ENCODE measurements at places on chromosomes 3 and 15.

GRCh38 chr3:22947851-22948250, 255.3 kb upstream of the UBE2E2 start:
- DNase-seq, result no peak

GRCh38 chr3:54520060-54520459, 397.7 kb downstream of the CACNA2D3 start:
- DNase-seq, result no peak

- DNase-seq, result no peak
Measured at GRCh38 chr15:100221471-100222348, 120.1 kb downstream of the ADAMTS17 start.

- no peak for DNase-seq
Measured at GRCh38 chr3:59737241-59737640, 687.4 kb upstream of the CFAP20DC start.

DNA sequence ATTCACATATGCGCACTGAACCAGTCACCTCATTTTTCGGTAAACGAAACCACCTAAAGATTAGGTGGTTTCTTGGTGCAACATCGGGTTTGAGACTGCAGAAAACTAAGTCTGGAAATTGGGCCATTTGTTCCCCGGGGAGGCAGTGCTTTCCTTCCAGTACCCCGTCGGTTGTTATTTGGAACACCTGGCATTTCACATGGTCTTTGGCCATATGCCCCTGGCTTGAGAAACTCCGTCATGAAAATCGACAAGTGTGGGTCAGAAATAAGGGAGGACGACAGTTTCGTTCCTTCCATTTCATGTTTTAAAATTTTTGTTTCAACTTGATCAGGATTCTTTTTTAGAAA, 544 bp upstream of the GATM start:
- no peak for DNase-seq

GRCh38 chr3:146468234-146468633, 1.1 kb downstream of the PLSCR2 start:
- DNase-seq, result no peak

DNA sequence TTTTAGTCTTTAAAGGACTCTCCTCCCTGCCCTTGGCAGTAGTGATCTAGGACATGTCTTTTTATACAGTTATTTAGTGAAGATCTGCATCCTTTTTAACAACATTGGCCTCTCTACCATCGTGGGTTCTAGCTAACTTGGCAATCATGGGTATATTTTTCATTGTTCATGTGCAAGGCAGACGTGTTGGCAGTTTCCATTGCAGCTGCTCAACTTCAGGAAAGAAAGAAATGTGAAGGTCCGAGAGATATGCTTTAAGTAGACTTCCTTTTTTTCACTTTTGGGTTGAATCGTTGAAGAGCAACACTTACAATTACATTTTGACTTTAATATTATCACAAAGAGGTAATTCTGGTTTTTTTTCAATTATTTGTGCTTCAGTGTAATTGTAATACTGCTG, 172.6 kb downstream of the SATB1 start:
- DNase-seq, result no peak

GRCh38 chr3:27145719-27146118, 223.5 kb downstream of the NEK10 start:
- DNase-seq, result no peak

GRCh38 chr3:122576174-122576940, 1.1 kb upstream of the PARP15 start:
- DNase-seq, result no peak

DNA sequence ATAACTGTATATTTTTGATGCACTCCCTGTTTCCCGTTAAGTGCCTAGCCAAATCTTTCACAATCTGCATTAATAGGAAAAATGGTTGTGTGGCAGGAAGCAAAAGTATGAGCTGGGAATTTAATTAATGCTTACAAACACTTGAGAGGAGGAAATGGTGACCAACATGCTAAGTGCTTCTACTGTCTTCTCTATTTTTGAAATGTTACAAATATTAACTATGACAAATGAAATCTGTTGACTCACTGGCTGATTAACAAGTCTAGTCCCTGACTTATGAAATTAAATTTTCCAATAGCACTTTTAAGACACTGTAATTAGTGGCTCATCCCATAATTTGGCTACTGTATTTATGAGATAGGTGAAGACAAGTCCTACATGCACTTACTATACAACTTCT, 446.9 kb upstream of the DPPA4 start:
- no peak for DNase-seq

DNA sequence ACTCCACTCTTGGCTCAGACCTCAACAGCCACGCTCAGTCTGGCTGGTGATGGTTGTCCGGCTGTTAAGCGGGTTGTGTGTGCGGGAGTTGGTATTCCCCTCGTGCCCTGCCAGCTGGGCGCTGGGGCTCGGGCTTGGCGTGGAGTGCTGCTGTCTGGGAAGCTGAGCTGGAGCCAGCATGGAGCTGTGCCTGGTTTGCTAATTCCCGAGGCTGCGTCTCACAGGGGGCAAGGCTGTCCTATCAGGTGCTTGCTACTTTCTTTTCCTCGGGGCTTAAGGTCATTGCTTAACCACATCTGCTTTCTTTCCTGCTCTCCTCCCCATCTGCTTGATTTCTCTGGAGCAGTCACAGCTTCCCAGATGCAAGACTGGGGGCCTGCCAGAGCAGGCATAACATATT, 29.9 kb downstream of the PDIA5 start:
- DNase-seq, result no peak

DNA sequence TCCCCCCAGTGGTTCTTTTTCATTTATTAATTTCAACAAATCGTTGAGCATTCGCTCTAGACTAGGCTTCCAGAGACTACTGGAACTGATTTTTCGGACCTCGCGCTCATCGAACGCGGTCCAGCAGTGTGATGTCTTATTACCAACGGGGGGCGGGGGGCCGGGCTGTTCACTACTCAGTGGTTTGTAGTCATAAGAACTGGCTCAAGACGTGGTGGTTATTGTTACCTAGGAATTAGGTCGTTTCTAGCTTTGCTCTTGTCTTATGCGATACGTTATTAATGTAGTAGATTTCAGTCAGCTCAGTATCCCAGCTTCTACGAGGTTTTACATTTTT, 858 bp downstream of the RBM5 start:
- no peak for DNase-seq

DNA sequence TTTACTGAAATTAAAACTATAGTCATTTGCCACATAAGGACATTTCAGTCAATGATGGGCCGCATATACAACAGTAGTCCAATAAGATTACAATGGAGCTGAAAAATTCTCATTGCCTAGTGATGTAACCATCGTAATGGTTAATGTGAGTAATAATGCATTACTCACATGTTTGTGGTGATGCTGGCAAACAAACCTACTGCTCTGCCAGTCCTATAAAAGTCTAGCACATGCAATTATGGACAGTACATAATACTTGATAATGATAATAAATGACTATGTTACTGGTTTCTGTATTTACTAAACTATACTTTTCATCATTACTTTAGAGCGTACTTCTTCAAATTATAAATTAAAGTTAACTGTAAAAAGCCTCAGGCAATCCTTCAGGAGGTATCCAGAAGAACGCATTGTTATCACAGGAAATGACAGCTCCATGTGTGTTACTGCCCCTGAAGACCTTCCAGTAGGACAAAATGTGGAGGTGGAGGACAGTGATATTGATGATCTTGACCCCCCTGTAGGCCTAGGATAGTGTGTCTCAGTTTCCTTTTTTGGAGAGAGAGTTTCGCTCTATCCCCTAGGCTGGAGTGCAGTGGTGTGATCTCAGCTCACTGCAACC, 102.7 kb downstream of the ATP1B3 start:
- no peak for DNase-seq

- no peak for DNase-seq
Measured at GRCh38 chr3:87437765-87438164, 161.4 kb upstream of the POU1F1 start.

- no peak for DNase-seq
Measured at GRCh38 chr3:129054605-129055104, 5.9 kb upstream of the GP9 start.

DNA sequence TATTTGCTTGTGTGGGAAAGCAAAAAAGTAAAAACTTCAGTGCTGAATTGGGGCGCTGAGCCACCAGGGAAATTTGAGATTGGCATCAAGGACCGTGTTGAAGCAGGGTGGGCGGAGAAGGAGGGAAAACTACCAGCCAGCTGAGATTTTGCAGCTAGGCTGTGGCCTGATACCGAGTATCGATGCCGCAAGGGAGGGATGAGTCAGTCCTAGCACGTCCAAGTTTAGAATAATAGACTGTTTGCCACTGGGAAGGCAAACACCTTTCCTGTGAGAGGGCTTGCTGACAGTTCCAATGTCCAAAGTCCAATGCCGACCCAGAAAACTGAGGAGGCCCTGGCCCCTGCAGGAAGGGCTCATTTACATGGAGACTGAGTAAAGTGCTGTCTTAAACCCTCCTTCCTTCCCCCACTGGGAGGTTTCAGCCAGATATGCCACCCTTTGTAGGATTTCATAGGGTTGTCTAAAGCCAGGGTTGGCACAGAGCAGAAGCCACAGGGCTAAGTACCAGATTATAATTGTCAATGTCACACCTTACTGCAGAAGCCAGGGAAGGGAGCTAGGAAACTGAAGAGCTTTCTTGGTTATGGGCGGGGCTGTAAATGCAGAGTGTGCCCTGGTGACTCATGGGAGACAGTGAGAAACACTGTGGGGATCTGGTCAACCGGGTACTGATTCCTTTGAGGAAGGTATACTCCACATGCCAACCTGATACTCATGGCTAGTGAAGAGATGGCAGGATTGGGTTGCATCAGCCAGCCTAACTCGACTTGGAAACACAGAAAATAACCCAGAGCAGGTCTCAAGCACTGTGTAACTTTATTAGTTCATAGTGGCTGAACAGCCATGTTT, 28.4 kb upstream of the PIK3CB start:
- no peak for DNase-seq

DNA sequence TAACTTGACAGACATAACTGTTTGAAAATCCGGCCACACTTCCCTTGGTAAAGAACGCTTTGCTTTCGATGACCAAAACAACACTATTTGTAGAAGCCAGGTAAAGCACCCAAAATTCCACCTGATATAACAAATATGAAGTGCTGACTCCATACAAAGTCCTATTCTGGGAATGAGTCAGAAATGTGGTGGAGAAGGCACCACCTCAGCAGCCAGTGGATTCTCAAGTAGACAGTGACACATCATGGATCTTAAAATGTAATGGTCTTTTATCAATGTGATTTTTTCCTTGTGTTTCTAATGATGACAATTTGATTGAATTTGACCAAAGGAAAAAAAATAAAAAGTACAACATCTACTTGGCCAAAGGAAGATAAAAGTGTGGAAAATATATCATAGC, 135.0 kb upstream of the WNT5A start:
- DNase-seq, result no peak

GRCh38 chr3:90091549-90091948, 984.1 kb downstream of the EPHA3 start:
- DNase-seq, result no peak

GRCh38 chr3:131714585-131715220, 211.9 kb upstream of the MRPL3 start:
- no peak for DNase-seq

DNA sequence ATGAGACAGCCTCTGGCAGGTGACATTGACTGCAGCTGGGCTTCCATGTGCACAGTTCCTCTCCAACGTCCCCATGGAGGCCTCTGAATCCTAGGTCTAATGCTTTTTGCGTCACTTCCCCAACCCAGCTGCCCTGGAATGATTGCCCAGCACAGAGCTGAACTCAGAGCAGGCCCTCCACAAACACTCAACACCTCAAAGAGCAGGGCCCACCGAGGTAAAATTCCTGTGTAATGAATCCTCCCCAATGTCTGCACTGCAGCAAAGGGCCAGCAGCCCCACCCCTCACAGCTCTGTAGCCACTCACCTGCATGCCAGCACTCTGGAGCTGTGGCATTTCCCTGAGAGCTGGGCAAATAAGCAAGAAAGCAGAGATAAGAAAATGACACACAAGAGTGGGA, 42.6 kb upstream of the DUSP7 start:
- no peak for DNase-seq

- no peak for DNase-seq
Measured at GRCh38 chr15:31360843-31361763, 34.5 kb downstream of the KLF13 start.

- no peak for DNase-seq
Measured at GRCh38 chr3:153146191-153147053, 15.6 kb upstream of the RAP2B start.

DNA sequence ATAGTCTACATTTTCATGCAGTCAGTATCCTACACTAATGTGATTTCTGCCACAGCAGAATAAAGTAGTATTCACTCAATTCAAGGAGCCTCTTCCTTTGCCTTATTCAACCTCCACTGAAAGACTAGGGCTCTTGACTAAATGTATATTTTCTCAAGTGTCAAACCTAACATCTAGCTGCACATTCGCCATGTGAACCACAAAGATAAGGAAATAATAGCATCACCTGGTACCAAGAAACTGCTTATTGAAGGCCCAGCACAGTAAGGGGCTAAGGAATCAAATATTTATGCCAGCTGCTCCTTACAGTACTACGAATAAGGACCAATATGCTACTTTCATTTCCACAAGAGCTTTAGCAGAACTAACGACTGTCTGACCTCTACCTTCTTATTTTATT, 1.3 kb downstream of the SRP14 start:
- DNase-seq, result no peak

DNA sequence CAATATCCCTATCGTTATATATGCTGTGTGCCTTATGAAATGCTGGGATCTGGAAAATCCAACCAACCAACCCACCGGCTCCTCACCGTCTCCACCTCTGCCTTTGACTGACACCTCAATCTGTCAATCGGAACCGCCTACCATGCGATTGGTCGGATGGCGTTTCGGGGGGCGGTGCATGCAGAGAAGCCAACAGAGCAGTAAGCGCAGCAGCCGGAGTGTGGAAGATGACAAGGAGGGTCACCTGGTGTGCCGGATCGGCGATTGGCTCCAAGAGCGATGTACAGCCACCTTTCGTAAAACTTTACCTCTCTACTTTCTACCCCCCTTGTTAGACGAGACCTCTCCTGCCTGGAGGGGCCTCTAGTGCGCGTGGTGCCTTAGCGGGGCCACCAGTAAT, 6.3 kb downstream of the CLK3 start:
- no peak for DNase-seq

- no peak for DNase-seq
Measured at GRCh38 chr3:7340795-7341194, 479.9 kb downstream of the GRM7 start.

GRCh38 chr15:68558318-68559305, 20.2 kb upstream of the CORO2B start:
- no peak for DNase-seq

DNA sequence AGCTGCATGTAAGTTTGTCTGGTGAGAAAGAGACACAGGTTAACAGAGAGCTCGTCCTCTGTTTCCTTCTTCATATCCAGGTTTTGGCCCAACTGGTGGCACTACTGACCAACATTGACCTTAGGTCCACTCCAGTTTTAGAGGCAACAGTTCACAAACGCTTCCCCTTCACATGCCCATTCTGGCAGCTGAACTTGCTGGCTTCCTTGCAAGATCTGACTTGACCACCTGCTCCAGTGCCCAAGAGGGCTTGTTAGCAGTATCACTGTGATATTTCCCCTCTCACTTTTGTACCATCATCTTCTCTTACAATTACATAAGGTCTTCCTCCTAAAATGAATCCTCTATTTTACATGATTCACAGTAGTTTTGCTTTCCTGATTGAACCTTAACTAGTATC, 71.3 kb downstream of the CNTN6 start:
- no peak for DNase-seq

- no peak for DNase-seq
Measured at GRCh38 chr15:68485721-68486360, 53.9 kb upstream of the ITGA11 start.

All from NCI-H1930 (cell line).